Mammary microvascular endothelial cell (primary cell): ENCODE measurements at places on chromosomes 5 and 9. TPM values are rescaled to one million over a fixed set of nuclear protein-coding genes. Genes with fewer than 3 reads are reported as not detected.

ZNF367 gene
- total RNA-seq: 9.4 and 10.2 TPM in 2 replicates

TNC gene
- 6.9 and 7.2 TPM in 2 replicates for total RNA-seq

UBE2R2 gene
- total RNA-seq: 24.6 and 25.4 TPM in 2 replicates

IRGM gene
- total RNA-seq: 0.07 TPM in 1 of 2 replicates, not detected in the other

EGFLAM gene
- 1.1 and 1.5 TPM in 2 replicates for total RNA-seq

MEIKIN gene
- total RNA-seq: not detected in 2 replicates

SHISAL2B gene
- not detected in 2 replicates for total RNA-seq

CCNO gene
- 0.13 and 0.44 TPM in 2 replicates for total RNA-seq

SPARC gene
- total RNA-seq: 1,105 and 1,145 TPM in 2 replicates

PCDHGA6 gene
- 0.73 and 1.2 TPM in 2 replicates for total RNA-seq

CCL21 gene
- total RNA-seq: 0.20 and 0.53 TPM in 2 replicates

PTGDS gene
- not detected in 2 replicates for total RNA-seq

PCDHAC1 gene
- not detected in 2 replicates for total RNA-seq

DDX4 gene
- not detected in 2 replicates for total RNA-seq

IPO11 gene
- 63.1 and 63.8 TPM in 2 replicates for total RNA-seq

SPAG8 gene
- 0.20 TPM in 1 of 2 replicates, not detected in the other for total RNA-seq

HSPB3 gene
- not detected in 2 replicates for total RNA-seq

C5orf52 gene
- not detected in 2 replicates for total RNA-seq

TRIM41 gene
- 7.2 and 8.1 TPM in 2 replicates for total RNA-seq

SH2D3C gene
- 70.7 and 86.0 TPM in 2 replicates for total RNA-seq

GPR150 gene
- 1.5 and 1.9 TPM in 2 replicates for total RNA-seq

IL7R gene
- 1.8 and 3.8 TPM in 2 replicates for total RNA-seq

THOC3 gene
- total RNA-seq: 88.9 and 90.4 TPM in 2 replicates
